Mammary epithelial cell (primary cell): ENCODE measurements at places on chromosomes 7 and 10. TPM values are rescaled to one million over a fixed set of nuclear protein-coding genes. Genes with fewer than 3 reads are reported as not detected.

GRCh38 chr10:74445493-74445892 lies 294.5 kb downstream of the ADK start:
- no peak for DNase-seq

DNA sequence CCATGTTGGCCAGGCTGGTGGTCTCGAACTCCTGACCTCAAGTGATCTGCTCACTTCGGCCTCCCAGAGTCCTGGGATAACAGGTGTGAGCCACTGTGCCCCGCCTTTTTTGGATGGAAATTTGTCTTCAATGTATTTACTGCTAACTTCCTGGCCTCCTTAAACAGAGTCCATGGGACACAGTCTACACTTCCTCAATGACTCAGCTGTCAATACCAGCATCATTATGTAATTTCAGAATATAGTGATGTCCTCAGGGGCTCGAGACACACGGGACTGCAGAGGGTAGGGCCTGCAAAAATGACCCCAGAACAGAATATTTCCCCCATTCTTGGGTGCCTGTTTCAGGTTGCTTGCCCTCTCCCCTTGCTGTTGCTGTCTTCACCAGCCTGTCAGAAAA lies 31.1 kb downstream of the CAMK2G start:
- DNase-seq, result no peak

DNA sequence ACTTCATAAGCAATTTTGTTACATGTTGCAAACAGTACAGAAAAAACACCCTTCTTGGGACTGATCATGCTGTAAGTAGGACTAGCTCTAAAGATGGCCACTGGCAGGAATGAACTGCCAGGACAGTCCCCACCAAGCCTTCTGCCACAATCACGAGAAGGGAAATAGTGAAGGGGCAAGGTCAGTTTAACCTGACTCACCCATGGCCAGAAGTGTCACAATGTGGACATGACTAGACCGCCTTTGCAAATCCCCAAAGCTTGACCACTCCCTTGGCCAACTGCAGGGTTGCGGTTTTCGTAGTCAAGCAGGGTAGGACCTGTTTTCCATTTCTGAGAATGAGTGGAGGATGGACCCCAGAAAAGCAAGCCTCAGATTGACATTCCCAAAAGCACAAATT lies 19.4 kb upstream of the FRAT2 start:
- DNase-seq, result no peak

DNA sequence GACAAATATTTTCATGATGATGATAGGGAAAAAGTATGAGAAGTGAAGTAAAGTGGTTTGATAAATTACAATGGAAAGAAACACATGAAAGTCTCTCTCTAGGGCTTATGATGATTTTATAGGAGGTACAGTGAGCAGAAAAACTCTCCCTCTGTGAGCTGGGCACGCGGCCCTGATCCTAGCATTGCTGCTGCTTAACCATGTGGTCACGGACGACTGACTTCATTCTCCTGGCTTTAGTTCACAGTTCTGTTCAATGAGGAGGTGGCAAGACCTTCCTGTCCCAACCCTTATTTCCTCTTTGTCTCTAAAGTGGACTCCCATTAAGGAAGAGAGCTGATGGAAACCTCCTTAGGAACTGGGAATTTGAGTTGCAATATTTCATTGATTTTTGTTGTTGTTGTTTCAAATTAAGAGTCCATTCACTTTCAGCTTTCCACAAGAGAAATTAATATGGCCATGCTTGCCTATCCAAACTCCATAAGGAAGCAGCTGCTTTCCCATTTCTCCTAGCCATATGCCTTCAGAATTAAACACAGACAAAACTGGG lies 8.2 kb upstream of the PON3 start:
- DNase-seq, result no peak

The SMKR1 gene
- total RNA-seq, result not detected

GRCh38 chr10:15320118-15320517 lies 51.0 kb downstream of the FAM171A1 start:
- DNase-seq, result no peak

The NME8 gene
- total RNA-seq, result not detected

The MTURN gene
- total RNA-seq, result 9.7 and 17.3 TPM in 2 replicates

DNA sequence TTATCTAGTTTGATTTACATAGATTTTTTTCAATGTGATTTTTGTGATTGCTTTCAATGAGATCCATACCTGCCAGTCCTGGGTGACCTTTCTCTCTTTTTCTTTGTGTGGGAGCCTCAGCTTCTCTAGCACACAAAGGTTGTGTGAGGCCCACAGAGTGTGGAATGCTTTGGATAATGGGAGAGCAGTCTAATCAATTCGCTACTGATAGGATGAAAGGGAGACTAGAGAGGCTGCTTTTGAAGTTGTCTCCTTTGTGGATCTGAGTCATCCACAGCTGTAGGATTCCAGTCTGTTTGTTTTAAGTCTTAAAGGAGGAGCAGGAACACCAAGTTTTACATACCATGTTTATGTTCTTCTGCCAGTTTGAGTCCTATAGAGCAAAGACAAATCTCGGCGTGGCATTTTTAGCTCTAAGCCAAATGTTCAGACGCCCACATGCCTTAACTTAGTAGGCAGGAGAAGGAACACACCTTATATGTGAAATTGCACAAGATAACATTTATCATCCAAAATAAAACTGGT lies 330.0 kb downstream of the ARL4A start:
- DNase-seq, result peak; percentile 62
